Activated B cell treated with CpG ODN at 0.5 μM for 24 hours (primary cell): ENCODE measurements at places on chromosomes 2 and 18.

GRCh38 chr2:127735044-127735443 lies 33.7 kb downstream of the SFT2D3 start:
- DNase-seq: no peak

DNA sequence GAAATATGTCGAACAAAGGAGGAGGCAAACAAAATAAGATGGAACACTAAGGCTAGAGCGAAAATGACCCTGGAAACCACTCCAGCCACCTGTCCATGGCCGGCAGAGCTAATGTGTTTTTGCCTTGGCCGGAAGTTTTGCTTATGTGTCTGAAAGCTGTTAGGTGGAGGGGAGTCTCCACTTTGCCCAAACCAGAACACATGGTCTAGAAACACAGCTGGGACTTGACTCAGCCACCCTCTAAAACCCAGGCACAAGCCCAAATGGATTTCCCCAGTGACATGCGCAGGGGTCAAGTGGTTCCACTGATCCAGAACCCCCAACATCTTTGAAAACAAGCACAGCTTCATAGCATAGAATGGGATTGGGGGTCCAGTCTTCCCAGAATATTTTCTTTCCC lies 159.3 kb downstream of the ZBTB7C start:
- no peak for DNase-seq

DNA sequence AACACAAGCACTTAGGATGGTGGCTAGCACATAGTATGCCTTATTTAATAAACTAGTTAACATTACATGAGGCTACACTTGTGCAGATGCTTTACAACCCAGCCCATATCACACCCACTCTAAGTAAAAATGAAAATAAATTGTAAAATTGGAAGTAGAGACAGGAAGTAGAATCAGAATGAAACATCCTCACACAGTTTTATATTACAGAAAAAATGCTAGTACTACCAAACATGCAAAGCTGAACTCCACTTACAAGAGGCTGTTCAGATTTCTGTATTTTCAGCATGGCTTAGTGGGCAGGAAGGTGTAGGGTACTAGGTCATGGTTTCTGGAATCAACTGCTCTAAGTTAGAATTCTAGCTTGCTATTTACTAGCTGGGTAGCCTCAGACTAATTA lies 18.2 kb upstream of the CRIM1 start:
- DNase-seq: no peak

- no peak for DNase-seq
Measured at GRCh38 chr2:143762176-143762928, 633.1 kb downstream of the ARHGAP15 start.

GRCh38 chr2:161556440-161556839 lies 67.8 kb upstream of the SLC4A10 start:
- no peak for DNase-seq

GRCh38 chr2:172234716-172235691 lies 132.3 kb upstream of the DLX2 start:
- DNase-seq: no peak

- DNase-seq: no peak
Measured at GRCh38 chr2:217852555-217853211, 150.1 kb downstream of the TNS1 start.

GRCh38 chr18:49460976-49461601 lies 644 bp upstream of the DYM start:
- no peak for DNase-seq
